Stimulated activated CD4-positive, alpha-beta T cell treated with anti-CD3 and anti-CD28 coated beads, Interleukin-1b, Interleukin-23, amount 100 ng/mL, for 1 hour (primary cell): ENCODE measurements at places on chromosomes 12 and 14.

- DNase-seq = no peak
Measured at GRCh38 chr14:75373616-75374015, 54.2 kb upstream of the JDP2 start.

DNA sequence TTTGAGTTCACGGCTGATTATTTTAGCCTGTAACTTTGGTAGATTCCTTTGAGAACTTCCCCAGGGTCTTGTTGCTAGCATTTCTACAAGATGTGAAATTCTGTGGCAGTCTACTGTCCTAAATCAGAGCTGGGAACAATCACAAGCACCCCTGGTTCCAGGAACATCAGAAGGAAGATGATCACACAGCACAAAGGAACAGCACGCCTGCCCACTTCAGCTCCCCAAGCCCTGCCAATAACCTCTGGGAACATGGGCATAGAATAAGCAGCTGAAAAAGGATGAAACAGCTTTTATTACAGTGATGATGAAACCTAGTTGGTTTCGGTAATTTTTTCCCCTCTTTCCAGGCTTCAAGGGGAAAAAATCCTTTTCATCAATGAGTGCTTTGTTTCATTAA is 12.3 kb downstream of the GPR19 start:
- no peak for DNase-seq

DNA sequence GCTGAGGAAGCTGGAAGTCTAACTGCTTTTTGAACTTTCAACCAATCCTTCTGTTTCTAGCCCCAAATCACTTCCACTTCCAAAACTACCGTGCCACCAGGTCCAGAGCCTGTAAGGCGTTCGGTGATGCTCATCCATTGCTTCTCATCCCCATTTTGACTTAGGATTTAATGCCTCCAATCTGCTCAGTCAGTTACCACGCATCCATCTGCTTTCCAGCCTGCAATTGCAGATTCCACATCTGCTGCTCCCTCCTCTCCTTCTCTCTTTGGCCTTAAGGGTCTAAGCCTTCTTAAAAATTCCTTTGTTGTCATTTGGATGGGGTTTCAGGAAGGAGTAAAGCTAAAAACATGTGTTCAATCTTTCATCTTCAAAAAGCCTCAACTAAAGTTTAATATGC is 74.7 kb downstream of the TUNAR start:
- DNase-seq = no peak

GRCh38 chr12:105256011-105256410 is 20.0 kb upstream of the APPL2 start:
- no peak for DNase-seq

GRCh38 chr14:51073731-51074130 is 21.2 kb downstream of the TRIM9 start:
- DNase-seq = no peak
